ENCODE measurements at places on chromosomes 4 and X. TPM values are rescaled to one million over a fixed set of nuclear protein-coding genes. Genes with fewer than 3 reads are reported as not detected.

- H3K4me1 ChIP-seq: peaks cover 8% of the 10 kb centered on the region
- no peak overlapping the region for H3K4me3 ChIP-seq
Measured at GRCh38 chr4:185343726-185344581, 51.8 kb downstream of the LRP2BP start.

DNA sequence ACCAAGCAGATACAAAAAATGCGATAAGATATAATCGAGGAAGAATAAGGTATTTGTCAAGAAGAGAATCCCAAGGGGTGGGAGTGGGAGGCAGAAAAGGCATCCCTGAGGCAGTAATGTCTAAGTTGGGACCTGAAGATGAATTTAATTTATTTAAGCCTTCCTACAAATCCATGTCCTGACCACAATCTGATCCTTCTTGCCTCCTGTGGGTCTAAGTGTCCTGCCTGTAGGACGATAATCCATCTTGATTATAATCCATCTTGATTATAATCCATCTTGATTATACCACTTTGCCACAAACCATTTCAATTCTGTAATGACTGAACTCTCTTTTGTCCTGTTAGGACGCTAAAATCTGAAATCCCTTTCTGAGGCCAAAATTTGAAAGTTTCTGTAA is 130.2 kb downstream of the COL25A1 start:
- no peaks in the 10 kb centered on the region for H3K36me3 ChIP-seq
- no peak overlapping the region for H3K4me3 ChIP-seq
- no peak overlapping the region for H3K27ac ChIP-seq

GRCh38 chr4:109801895-109802319 is at the start of gene CFI:
CFI (minus strand) TSS chr4:109801999; CDS start chr4:109801971, 28 bp downstream.
- H3K4me3 ChIP-seq: peak within 1 kb of the TSS; percentile 57
- no peaks in the 10 kb centered on the region for H3K36me3 ChIP-seq
- peaks cover 5% of the 10 kb centered on the region for H3K4me1 ChIP-seq
- peak within 1 kb of the TSS; percentile 21 for H3K27ac ChIP-seq
- DNase-seq: peak; percentile 15

DNA sequence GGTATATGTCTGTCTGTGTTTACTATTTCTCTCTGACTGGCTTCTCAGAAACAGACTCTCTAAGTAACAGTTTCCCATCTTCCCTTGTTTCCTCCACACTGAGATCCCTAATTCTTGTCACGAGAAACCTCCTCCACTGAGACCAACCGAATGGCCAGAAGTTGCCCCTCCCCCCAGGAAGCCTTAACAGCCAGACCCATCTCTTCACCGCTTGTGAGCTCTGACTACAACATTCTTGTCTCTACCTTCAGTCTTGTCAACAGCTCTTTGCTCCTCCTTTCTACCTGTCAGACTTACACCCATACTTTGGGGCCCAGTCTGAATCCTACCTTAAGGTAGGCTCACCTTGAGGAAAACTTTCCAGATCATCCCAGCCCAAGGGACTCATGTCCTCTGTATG is 90.8 kb downstream of the NHSL2 start:
- H3K4me1 ChIP-seq: no peaks in the 10 kb centered on the region
- no peak for DNase-seq
- H3K27me3 ChIP-seq: peaks cover 18% of the 10 kb centered on the region
- H3K4me3 ChIP-seq: no peak overlapping the region
- H3K27ac ChIP-seq: no peak overlapping the region

- no peak for DNase-seq
- H3K4me1 ChIP-seq: no peaks in the 10 kb centered on the region
- H3K4me3 ChIP-seq: no peak overlapping the region
- no peak overlapping the region for H3K27ac ChIP-seq
- no peaks in the 10 kb centered on the region for H3K36me3 ChIP-seq
Measured at GRCh38 chrX:74902806-74903205, 22.4 kb downstream of the NEXMIF start.

GRCh38 chr4:174464949-174465348 is 57.3 kb downstream of the HPGD start:
- no peaks in the 10 kb centered on the region for H3K36me3 ChIP-seq
- H3K27ac ChIP-seq: no peak overlapping the region
- no peaks in the 10 kb centered on the region for H3K4me1 ChIP-seq
- H3K4me3 ChIP-seq: no peak overlapping the region
- no peak for DNase-seq

GRCh38 chr4:169159624-169160171 is 111.1 kb downstream of the SH3RF1 start:
- DNase-seq: no peak
- no peak overlapping the region for H3K4me3 ChIP-seq
- no peaks in the 10 kb centered on the region for H3K36me3 ChIP-seq

GRCh38 chr4:98506462-98507132 is 151.8 kb downstream of the TSPAN5 start:
- no peaks in the 10 kb centered on the region for H3K27me3 ChIP-seq
- no peaks in the 10 kb centered on the region for H3K4me1 ChIP-seq
- no peak overlapping the region for H3K4me3 ChIP-seq
- no peak for DNase-seq
- H3K36me3 ChIP-seq: no peaks in the 10 kb centered on the region
- H3K27ac ChIP-seq: no peak overlapping the region

GRCh38 chr4:145528601-145529000 is 46.9 kb downstream of the SMAD1 start:
- no peak overlapping the region for H3K4me3 ChIP-seq
- DNase-seq: no peak
- no peaks in the 10 kb centered on the region for H3K36me3 ChIP-seq

- DNase-seq: no peak
- H3K4me3 ChIP-seq: no peak overlapping the region
- no peaks in the 10 kb centered on the region for H3K36me3 ChIP-seq
- H3K27ac ChIP-seq: no peak overlapping the region
Measured at GRCh38 chr4:121555315-121556107, 141.3 kb downstream of the ANXA5 start.

- no peak overlapping the region for H3K4me3 ChIP-seq
- no peaks in the 10 kb centered on the region for H3K36me3 ChIP-seq
- H3K27me3 ChIP-seq: no peaks in the 10 kb centered on the region
- DNase-seq: peak; percentile 82
Measured at GRCh38 chrX:153726286-153727122, 1.8 kb downstream of the ABCD1 start.

GRCh38 chr4:166680796-166681195 is 553.5 kb downstream of the SPOCK3 start:
- H3K27ac ChIP-seq: no peak overlapping the region
- no peak overlapping the region for H3K4me3 ChIP-seq
- no peaks in the 10 kb centered on the region for H3K4me1 ChIP-seq
- H3K36me3 ChIP-seq: no peaks in the 10 kb centered on the region
- no peak for DNase-seq

DNA sequence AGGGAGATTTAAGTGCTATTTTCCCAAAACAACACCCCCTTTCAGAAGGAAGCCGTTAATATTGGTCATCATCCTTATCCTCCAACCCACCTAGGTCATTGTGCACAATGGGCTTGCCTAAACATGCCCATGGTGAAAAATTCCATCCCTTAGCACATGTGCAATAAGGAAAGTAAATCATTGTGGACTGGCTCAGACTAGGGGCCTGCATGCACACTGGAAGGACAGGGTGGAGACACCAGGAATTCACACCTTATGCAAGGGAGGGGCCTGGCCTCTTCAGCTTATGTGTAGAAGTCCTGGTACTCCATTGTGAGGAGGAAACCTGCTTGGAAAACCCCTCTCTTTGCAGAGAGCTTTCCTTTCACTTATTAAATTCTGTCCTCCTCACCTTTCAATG is 311.4 kb upstream of the NDST4 start:
- H3K27ac ChIP-seq: no peak overlapping the region
- H3K4me3 ChIP-seq: no peak overlapping the region
- no peak for DNase-seq
- no peaks in the 10 kb centered on the region for H3K36me3 ChIP-seq

- H3K36me3 ChIP-seq: no peaks in the 10 kb centered on the region
- DNase-seq: no peak
- H3K4me1 ChIP-seq: no peaks in the 10 kb centered on the region
- no peak overlapping the region for H3K4me3 ChIP-seq
Measured at GRCh38 chr4:123673971-123674370, 277.4 kb downstream of the SPRY1 start.

GRCh38 chr4:112288455-112288854 is 2.8 kb upstream of the TIFA start:
- H3K36me3 ChIP-seq: no peaks in the 10 kb centered on the region
- DNase-seq: no peak
- H3K4me1 ChIP-seq: peaks cover 15% of the 10 kb centered on the region
- H3K4me3 ChIP-seq: no peak overlapping the region
- no peaks in the 10 kb centered on the region for H3K27me3 ChIP-seq

- no peak for DNase-seq
- no peaks in the 10 kb centered on the region for H3K4me1 ChIP-seq
- no peaks in the 10 kb centered on the region for H3K27me3 ChIP-seq
- no peaks in the 10 kb centered on the region for H3K36me3 ChIP-seq
- no peak overlapping the region for H3K4me3 ChIP-seq
Measured at GRCh38 chr4:184007891-184008290, 102.8 kb downstream of the STOX2 start.

DNA sequence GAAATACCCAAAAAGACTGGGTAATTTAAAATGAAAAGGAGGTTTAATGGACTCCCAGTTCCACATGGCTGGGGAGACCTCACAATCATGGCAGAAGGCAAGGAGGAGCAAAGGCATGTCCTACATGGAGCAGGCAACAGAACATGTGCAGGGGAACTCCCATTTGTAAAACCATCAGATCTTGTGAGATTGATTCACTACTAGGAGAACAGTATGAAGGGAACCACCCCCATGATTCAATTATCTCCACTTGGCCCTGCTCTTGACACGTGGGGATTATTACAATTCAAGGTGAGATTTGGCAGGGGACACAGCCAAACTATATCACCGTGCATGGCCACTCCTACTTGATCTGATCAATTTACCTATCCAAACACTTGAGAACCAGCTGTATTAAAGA is 131.5 kb upstream of the LDB2 start:
- no peak overlapping the region for H3K27ac ChIP-seq
- no peak overlapping the region for H3K4me3 ChIP-seq
- no peaks in the 10 kb centered on the region for H3K27me3 ChIP-seq
- no peak for DNase-seq

GRCh38 chrX:69074726-69075125 is 90.5 kb downstream of the PJA1 start:
- H3K4me1 ChIP-seq: no peaks in the 10 kb centered on the region
- peaks cover 23% of the 10 kb centered on the region for H3K27me3 ChIP-seq
- no peak for DNase-seq
- no peaks in the 10 kb centered on the region for H3K36me3 ChIP-seq

- H3K4me1 ChIP-seq: no peaks in the 10 kb centered on the region
- DNase-seq: no peak
Measured at GRCh38 chrX:48695534-48695896, 1.0 kb upstream of the SUV39H1 start.

GRCh38 chr4:113849771-113850170 is 88.2 kb upstream of the CAMK2D start:
- H3K36me3 ChIP-seq: no peaks in the 10 kb centered on the region
- no peak overlapping the region for H3K27ac ChIP-seq
- no peaks in the 10 kb centered on the region for H3K27me3 ChIP-seq
- no peak overlapping the region for H3K4me3 ChIP-seq

- no peak for DNase-seq
- H3K4me3 ChIP-seq: no peak overlapping the region
- H3K4me1 ChIP-seq: no peaks in the 10 kb centered on the region
- H3K36me3 ChIP-seq: no peaks in the 10 kb centered on the region
- H3K27ac ChIP-seq: no peak overlapping the region
Measured at GRCh38 chr4:10343656-10344055, 113.6 kb downstream of the ZNF518B start.

TLR2 gene
- 8.7 TPM for polyA plus RNA-seq

DCLK2 gene
- 7.8 TPM for polyA plus RNA-seq

HS6ST2 gene
- 0.24 TPM for polyA plus RNA-seq

THOC2 gene
- 65.0 TPM for polyA plus RNA-seq

KLHL34 gene
- 0.04 TPM for polyA plus RNA-seq

KDR gene
- polyA plus RNA-seq: 32.8 TPM

TEX13D gene
- polyA plus RNA-seq: not detected

OTUD6A gene
- polyA plus RNA-seq: not detected

SOX3 gene
- not detected for polyA plus RNA-seq

ADAM29 gene
- polyA plus RNA-seq: not detected

MAGEB16 gene
- polyA plus RNA-seq: not detected

ASMT gene
- polyA plus RNA-seq: 3.5 TPM

STPG2 gene
- not detected for polyA plus RNA-seq
